ENCODE measurements at places on chromosomes 6 and 20. TPM values are rescaled to one million over a fixed set of nuclear protein-coding genes. Genes with fewer than 3 reads are reported as not detected.

Gene KIFC1
- 36.2 TPM for total RNA-seq

Gene IRAK1BP1
- total RNA-seq, result 3.8 TPM

Gene COL9A1
- not detected for total RNA-seq

Gene NKX2-2
- total RNA-seq, result not detected

Gene FOXC1
- total RNA-seq, result 7.6 TPM

Gene PNPLA1
- total RNA-seq, result not detected

Gene SLC2A10
- 90.1 TPM for total RNA-seq

Gene RAMACL
- 2.5 TPM for total RNA-seq

Gene TUBB2B
- total RNA-seq, result 4.1 TPM

Gene IMPG1
- total RNA-seq, result not detected

Gene PLEKHG1
- 6.3 TPM for total RNA-seq

Gene PRPH2
- 4.2 TPM for total RNA-seq

Gene SMLR1
- total RNA-seq, result not detected

Gene DNAH8
- 0.44 TPM for total RNA-seq

Gene HLA-DMB
- 0.50 TPM for total RNA-seq

Gene HLA-G
- not detected for total RNA-seq

Gene KIF16B
- total RNA-seq, result 14.9 TPM

Gene CRISP3
- not detected for total RNA-seq

Gene SMIM28
- total RNA-seq, result not detected

Gene MPIG6B
- not detected for total RNA-seq

Gene OVOL2
- total RNA-seq, result not detected

Gene HRH3
- not detected for total RNA-seq

Gene TPD52L1
- 10.8 TPM for total RNA-seq

Gene CTAGE9
- not detected for total RNA-seq

Gene CD83
- 4.5 TPM for total RNA-seq

Gene CAGE1
- total RNA-seq, result 0.17 TPM

Gene TOP1
- 18.9 TPM for total RNA-seq

Gene HSF2
- total RNA-seq, result 33.3 TPM

Gene CALHM6
- total RNA-seq, result 0.44 TPM

Gene KCNK5
- not detected for total RNA-seq

Gene SLC32A1
- total RNA-seq, result not detected

Gene KCNK17
- not detected for total RNA-seq

Gene PPP2R5D
- 52.3 TPM for total RNA-seq

Gene FAM83B
- total RNA-seq, result under 0.01 TPM

Gene MEI4
- not detected for total RNA-seq

Gene IER3
- total RNA-seq, result 14.7 TPM

Gene HLA-DQA1
- total RNA-seq, result not detected

Gene TBXT
- total RNA-seq, result not detected

Gene IBTK
- total RNA-seq, result 41.7 TPM

Gene UST
- total RNA-seq, result 18.2 TPM

Gene KCNK15
- total RNA-seq, result 0.29 TPM

Gene ULBP1
- 0.44 TPM for total RNA-seq

Gene DDX43
- 0.33 TPM for total RNA-seq
